NCI-H1694 treated with DMSO at 0.1 percent for 48 hours (cell line): ENCODE measurements at places on chromosomes 7 and 10.

GRCh38 chr7:48899932-48900331 lies 24.4 kb upstream of the CDC14C start:
- DNase-seq = no peak

GRCh38 chr7:92815412-92815811 lies 21.0 kb downstream of the CDK6 start:
- DNase-seq = no peak

GRCh38 chr7:131600085-131600881 lies 43.9 kb upstream of the PODXL start:
- DNase-seq = no peak

DNA sequence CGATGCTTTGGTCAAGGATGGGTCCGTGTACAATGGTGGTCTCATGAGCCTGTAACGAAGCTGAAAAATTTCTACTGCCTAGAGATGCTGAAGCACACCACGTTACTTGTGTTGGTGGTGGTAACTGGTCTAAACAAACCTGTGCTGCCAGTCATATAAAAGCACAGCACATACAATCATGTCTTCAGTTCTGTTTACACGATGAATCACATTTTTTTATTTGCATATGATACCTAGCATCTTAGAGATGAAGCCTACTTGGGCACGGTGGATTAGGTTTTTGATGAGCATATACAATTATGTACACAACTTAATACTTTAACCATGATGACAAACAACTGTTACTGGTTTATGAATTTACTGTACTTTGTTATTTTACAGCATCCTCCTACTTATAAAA lies 201.0 kb downstream of the ZMYND11 start:
- DNase-seq = no peak

DNA sequence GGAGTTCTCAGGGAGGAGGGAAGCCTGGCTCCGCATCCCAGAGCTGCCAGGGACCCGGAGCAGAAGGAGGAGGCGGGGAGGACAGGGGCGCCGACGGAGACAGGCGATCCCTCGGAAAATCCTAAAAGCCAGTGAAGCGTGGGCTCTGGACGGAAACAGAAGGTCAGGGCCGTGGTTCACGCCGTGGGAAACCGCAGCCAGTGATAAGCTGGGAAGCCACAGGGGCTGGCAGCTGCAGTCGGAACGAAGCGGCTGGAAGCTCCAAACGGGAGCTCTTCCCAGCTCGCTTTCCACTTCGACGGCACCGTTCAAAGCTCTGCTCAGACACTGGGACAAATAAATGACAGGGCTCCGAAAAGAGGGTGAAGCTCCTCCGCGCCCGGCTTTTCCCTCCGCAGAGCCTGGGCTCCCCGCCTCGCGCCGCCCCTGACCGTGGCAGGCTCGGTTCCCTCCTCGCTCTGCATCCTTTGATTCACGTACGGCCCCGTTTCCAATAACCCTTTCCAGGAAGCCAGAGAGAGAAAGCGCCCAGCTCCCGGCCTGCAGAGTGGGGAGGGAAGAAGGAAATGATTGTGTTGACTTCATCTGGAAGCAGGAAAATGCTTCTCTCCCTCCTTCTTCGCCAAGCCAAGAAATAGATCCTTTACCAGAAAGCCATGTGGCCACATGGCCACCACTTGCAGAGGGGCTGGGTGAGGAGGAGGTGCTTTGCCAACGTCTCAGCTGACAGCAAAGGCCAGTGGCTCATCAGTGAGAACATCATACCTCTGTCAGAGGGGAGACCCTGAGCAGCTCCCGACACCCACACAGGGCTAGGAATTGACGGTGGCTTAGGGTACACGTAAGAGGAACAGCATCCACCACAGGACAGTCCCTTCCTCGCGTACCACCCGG lies 57.4 kb downstream of the ADRB1 start:
- DNase-seq = no peak

- no peak for DNase-seq
Measured at GRCh38 chr7:69199041-69199440, 399.2 kb upstream of the AUTS2 start.

DNA sequence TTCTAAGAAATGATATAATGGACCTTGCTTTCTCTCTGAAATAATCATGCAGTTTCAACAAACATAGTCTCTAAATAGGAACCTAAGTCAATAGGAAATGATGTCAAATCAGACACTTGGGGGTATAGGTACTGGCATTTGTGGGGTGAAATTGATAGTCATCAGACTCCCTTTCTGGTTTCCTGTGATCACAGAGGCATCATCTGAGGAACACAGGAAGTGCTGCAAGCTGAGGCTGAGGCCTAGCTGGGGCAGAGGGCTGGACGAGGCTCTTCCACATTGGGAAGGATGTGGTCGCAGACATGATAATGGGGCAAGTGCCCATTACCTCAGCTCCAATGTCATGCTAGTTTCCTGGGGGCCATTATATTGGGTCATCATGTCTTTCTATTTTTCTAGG lies 33.5 kb upstream of the TARP start:
- DNase-seq = no peak

GRCh38 chr10:26881600-26882331 lies 21.0 kb upstream of the ABI1 start:
- DNase-seq = peak; percentile 63

- no peak for DNase-seq
Measured at GRCh38 chr10:116427671-116428070, at the start of gene PNLIPRP3. TSS of gene PNLIPRP3 (plus strand) at chr10:116427847. CDS start at chr10:116428013, 166 bp downstream.

DNA sequence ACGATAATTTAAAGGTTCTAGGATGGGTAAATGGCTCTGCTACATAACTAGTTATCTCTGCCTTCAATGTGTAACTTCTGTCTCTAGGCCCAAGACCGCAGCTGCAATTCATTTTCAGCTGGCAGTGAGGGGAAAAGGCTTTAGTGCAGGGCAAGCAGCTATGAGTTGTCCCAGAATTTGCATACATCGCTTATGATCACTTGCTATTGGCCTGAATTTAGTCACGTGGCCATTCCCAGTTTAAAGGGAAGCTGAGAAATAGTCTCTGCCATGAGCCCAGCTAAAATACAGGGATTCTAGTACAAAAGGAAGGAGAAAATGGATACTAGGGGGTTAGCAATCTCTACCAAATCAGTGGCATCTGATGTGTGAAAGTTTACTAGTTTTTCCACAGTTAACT lies 145.8 kb upstream of the IMMP2L start:
- DNase-seq = no peak

DNA sequence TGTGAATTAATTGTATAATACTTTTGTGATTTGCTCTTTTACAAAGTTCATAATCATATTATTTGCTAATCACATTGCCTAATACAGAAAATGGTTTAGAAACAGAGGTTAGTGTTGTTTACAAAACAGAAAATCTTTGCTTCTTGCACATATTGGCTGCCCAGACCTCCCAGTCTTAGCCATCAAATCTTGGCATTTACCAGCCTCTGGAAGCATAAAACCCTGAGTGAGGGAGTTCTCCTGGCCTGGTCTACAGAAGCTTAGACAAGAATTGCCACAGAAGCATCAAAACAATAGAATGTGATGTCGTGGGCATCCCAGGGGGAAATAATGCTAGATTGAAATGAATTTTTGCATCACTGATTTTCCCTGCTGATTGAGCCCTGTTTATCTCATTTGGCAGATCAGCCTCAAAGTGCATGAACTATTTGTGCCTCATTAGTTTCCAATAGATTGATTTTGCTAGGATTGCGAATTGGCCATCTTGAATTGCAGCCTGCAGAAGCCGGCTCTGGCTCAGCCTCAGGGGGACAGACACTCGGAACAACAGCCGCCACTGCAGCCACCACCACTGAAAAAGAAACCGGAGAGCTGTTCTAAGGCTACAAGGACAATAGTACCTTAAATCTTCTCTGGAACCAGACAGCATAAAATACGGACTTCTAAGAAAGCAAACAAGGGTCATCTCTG lies 11.1 kb upstream of the SORBS1 start:
- no peak for DNase-seq

DNA sequence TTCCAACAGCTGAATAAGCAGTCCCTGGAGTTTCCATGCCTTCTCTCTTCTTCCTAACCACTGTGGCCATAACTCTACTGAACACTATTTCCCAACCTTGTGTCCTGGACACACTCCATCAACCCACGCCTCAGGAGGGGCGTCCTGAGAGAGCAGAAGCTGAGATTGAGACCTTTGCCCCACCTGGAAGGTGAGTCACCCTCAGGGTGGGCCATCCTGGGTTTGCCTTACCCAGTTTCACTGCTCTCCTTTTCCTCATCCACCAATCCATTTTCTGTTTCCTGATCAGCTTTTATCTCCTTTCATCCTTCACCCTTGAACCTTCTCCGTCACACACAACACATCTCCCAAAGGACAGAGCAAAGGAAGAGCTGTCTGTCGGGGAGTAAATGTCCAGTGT lies 91.4 kb downstream of the TMEM130 start:
- DNase-seq = no peak

GRCh38 chr10:43420369-43421200 lies 11.6 kb upstream of the HNRNPF start:
- DNase-seq = peak; percentile 55

DNA sequence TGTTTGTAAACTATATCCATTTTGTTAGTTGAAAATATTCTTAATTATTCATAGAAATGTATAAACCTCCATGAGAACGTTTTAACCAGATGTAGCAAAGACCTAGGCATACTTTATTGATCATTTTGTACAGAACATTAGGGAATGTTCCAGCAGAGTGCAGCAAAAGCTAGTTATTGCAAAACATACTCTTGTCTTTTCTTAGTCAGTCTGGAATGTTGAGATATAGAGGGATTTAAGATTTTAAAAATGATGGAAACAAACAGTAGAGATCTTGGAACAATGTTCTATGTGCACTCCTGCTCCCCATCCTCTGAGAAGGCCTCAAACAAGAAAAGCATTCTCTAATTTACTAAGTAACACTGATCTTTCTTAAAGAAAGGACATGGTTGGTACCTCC lies 292.1 kb downstream of the BBS9 start:
- no peak for DNase-seq
